Uterus (tissue), 4 donors: ENCODE measurements at places on chromosomes 12 and 14. TPM values are rescaled to one million over a fixed set of nuclear protein-coding genes. Genes with fewer than 3 reads are reported as not detected.

PCED1B gene
- total RNA-seq, result 1.0 TPM

FBXO34 gene
- 20.0 TPM for total RNA-seq

METTL1 gene
- total RNA-seq, result 22.4 TPM

PPM1H gene
- 24.1 TPM for total RNA-seq

TMEM63C gene
- 0.98 TPM for total RNA-seq

SDS gene
- not detected for total RNA-seq

LRFN5 gene
- 5.1 TPM for total RNA-seq

ENDOU gene
- total RNA-seq, result 0.28 TPM

PRB3 gene
- total RNA-seq, result not detected

ESR2 gene
- total RNA-seq, result 8.2 TPM

MORN3 gene
- total RNA-seq, result 0.27 TPM

OAS1 gene
- 5.4 TPM for total RNA-seq

CLEC1B gene
- total RNA-seq, result not detected

PTHLH gene
- total RNA-seq, result 2.4 TPM

CSAD gene
- 47.0 TPM for total RNA-seq

CDKN3 gene
- total RNA-seq, result 4.4 TPM

LGALS3 gene
- 178 TPM for total RNA-seq

EML5 gene
- 3.4 TPM for total RNA-seq

RPL10L gene
- total RNA-seq, result not detected

ARID2 gene
- 112 TPM for total RNA-seq

BCL11B gene
- total RNA-seq, result 0.29 TPM

PRR4 gene
- total RNA-seq, result 7.9 TPM

FLRT2 gene
- total RNA-seq, result 72.4 TPM

PLCZ1 gene
- total RNA-seq, result not detected

GPRC5D gene
- total RNA-seq, result not detected

IAPP gene
- not detected for total RNA-seq

DHRS7 gene
- 108 TPM for total RNA-seq

TMEM253 gene
- total RNA-seq, result not detected

GPR162 gene
- total RNA-seq, result 0.29 TPM

CCDC196 gene
- total RNA-seq, result not detected

SLC6A15 gene
- 4.4 TPM for total RNA-seq

CLEC9A gene
- total RNA-seq, result not detected

NEDD8 gene
- 115 TPM for total RNA-seq

RND1 gene
- not detected for total RNA-seq

CLEC2D gene
- total RNA-seq, result 18.6 TPM
